CD8-positive, alpha-beta T cell (primary cell): ENCODE measurements at places on chromosomes 2 and 18. TPM values are rescaled to one million over a fixed set of nuclear protein-coding genes. Genes with fewer than 3 reads are reported as not detected.

Gene OXER1
- 0.30 TPM for total RNA-seq

DNA sequence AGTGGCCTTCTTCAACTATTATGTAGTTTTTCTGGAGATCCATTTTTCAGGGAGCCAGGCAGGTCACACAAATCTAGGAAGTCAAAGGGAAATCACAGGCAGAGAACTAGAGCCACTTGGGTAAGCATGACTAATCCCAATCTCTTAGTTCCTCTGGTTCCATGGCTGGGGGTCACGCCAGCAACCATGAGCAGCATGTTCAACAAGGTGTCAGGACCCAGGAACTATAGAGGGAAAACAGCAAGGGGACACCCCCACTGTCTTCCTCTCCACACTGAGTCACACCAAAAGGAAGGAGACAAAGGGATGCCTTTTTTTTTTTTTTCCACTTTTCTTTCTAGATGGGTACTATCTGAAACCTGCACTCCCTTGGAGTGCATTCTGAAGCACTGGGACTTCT, 250.9 kb downstream of the OTX1 start:
- DNase-seq, result no peak

DNA sequence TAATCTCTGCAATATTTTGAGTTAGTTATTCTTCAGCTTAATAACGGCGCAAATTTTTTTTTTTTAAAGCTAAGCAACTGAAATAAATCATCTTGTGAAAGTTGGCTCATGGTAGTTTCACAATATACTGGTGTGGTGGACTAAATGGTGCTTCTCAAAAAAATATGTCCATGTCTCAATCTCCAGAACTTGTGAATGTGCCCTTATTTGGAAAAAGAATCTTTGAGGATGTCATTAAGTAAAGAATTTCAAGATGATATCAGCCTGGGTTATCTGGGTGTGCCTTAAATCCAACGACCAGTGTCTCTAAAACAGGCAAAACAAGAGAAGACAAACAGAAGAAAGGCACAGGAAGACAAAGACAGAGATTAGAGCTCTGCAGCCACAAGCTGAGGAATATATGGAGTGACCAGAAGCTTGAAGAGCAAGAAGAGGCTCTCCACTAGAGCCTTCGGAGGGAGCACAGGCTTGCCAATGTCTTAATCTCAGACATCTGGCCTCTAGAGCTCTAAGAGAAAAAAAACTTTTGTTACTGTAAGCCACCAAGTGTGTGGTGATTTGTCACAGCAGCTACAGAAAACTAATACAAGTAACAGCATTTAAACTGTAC, 71.4 kb downstream of the HNMT start:
- DNase-seq, result no peak

GRCh38 chr2:170176212-170176611, 1.7 kb upstream of the MYO3B start:
- no peak for DNase-seq

Gene GAREM1
- 0.16 TPM for total RNA-seq

GRCh38 chr2:240893363-240893844, 2.6 kb downstream of the MAB21L4 start:
- peak; percentile 68 for DNase-seq

DNA sequence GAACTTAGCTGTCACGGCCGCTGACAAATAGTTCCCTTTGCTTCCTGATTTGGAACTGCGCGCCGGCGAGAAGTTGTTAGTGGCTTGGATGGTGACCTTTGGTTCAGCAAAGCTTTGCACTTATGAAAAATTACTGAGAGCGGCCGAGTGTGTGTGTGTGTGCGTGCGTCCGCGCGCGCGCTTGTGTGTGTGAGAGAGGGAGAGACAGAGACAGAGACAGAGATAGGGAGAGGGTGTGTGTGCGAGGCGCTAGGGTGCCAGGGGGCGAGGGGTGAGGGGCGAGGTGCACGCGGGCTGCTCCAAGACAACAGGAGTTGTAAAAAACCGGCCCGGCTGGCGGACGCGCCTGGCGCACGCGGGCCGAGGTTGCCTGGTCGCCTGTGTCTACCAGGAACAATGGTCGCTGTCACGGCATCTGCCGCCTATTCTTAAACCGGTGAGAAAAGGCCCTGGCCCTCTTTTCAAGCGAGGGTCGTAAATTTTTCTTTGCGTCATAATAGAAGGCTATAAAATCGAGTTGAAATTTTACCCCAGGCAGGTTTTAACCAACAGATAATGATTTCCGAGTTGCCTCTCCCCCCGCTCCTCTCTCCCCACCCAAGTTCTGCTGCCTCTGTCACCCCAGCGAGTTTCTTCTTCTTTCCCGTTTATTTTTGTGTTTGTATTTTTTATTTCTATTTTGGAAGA, 535 bp downstream of the HOXD3 start:
- DNase-seq, result no peak
